Mammary microvascular endothelial cell (primary cell): ENCODE measurements at places on chromosomes 16 and 17. TPM values are rescaled to one million over a fixed set of nuclear protein-coding genes. Genes with fewer than 3 reads are reported as not detected.

The KRTAP4-9 gene
- total RNA-seq: not detected in 2 replicates

The CEMP1 gene
- total RNA-seq: not detected in 2 replicates

The OTOA gene
- total RNA-seq: 0.20 TPM in 1 of 2 replicates, not detected in the other

The ABCA8 gene
- total RNA-seq: not detected in 2 replicates

The HOXB5 gene
- 0.54 and 1.1 TPM in 2 replicates for total RNA-seq

The FTO gene
- 60.2 and 70.1 TPM in 2 replicates for total RNA-seq

The KCNJ2 gene
- total RNA-seq: 2.9 and 3.5 TPM in 2 replicates

The MYH1 gene
- not detected in 2 replicates for total RNA-seq

The EPX gene
- total RNA-seq: not detected in 2 replicates

The XAF1 gene
- total RNA-seq: 51.2 and 51.8 TPM in 2 replicates

The ANKRD40CL gene
- not detected in 2 replicates for total RNA-seq
